Neural progenitor cell (in vitro differentiated cells): ENCODE measurements at places on chromosomes 7 and 10.

GRCh38 chr10:80492848-80493521, 38.9 kb downstream of the TSPAN14 start:
- DNase-seq: no peak

- DNase-seq: peak; percentile 60
Measured at GRCh38 chr10:30591249-30591670, 38.3 kb downstream of the LYZL2 start.

DNA sequence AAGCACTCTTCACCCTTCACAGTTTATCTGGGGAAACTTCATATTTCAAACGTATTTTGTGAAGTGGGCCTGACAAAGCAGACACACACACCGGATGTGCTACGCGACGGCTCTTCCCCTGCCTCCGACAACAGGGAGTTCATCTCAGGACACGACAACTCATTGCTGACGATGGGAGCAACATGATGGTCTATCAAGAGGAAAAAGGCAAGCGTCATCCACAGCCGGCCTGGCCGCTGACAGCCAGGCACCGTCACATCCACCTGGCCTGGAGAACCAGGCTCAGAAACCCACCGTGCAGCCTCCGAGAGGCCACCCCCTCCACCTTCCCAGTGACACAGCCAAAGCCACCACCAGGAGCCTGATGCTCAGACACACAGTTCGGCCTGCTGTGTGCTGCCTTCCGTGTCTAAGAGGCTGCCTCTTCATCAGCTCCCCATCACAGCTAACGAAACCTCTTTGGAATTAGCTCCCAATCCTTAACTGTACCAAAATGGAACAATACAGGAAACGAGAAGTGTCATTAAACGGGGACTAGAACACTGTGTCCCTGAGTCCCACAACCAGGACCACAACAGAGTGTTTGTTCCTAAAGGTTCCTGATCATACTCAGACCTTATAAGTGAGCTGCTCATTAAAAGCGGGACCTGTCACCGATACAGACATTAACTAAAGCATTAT, 76.7 kb downstream of the SFMBT2 start:
- DNase-seq: no peak

GRCh38 chr10:124654686-124655085, 89.5 kb downstream of the FAM53B start:
- no peak for DNase-seq

DNA sequence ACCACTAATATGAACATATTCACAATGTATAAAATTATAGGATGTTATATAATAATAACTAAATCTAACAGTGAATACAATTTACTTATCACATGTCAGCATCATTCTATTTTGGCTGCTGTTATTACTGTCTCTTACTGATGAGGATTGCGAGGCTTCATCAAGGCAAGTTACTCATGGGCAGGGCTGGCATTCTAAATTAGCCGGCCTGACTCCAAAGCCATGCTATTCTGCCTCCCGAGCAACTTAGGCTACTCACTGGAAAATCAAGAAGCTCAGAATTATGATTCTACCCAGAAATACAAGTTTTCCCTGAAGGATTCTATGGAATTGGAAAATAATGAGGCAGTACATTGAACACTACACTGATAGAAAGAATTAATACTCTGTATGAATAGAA, 101.7 kb downstream of the ICA1 start:
- DNase-seq: no peak

DNA sequence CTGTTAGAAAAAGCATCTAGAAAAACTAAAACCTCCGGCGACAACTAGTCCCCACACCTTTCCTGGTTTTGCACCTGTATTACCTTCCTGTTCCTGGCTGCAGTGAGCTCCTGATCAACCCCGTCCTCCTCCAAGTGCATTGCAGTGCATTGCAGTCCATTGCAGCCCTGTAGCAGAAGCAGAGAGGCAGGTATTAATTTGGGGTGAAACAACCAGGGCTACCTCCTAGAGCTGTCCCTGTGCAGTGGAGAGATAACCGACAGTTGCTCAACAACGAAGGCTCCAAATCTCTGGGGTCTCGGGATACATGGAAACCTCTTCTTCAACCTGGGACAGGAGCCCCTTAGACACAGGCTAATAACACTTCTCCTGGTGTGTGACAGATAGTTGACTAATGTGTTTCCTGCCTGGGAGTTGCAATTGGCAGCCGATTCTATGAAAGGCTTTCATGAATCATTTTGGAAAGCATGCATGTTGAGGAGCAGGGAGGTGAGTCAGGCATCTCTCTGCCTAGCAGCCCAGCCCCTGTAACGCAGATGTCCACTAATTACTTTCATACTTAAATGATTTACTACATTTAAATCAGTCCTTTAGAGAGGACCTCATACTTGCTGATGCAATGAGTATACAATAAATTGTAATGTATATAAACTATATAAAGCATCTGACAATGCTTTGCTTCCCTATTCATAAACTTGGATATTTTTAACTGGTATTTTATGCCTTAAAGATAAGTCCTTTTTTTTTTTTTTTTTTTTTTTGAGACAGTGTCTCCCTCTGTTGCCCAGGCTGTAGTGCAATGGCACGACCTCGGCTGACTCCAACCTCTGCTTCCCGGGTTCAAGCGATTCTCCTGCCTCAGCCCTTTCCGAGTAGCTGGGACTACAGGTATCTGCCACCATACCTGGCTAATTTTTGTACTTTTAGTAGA, 59.0 kb downstream of the PRR15 start:
- DNase-seq: no peak

- no peak for DNase-seq
Measured at GRCh38 chr10:63673246-63673645, 152.0 kb downstream of the REEP3 start.

DNA sequence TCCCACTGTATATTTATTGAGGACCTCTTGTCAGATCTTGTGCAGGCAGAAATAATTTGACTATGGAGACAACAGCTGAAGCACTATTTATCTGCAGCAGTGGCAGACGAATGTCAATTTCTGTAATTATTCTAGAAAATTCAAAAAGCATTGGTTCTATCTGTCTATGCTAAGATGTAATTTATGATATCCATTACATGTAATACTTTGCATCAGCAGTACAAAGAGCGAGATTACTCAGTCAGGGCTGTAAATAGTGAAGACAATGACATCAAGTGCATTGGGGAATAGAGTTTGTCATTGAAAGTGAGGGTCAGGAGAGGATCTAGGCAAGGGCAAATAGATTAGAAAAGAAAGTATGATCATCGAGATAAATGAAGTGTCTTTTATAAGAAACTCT, 508.2 kb downstream of the ZWINT start:
- DNase-seq: no peak

GRCh38 chr7:151686016-151686766, 166.5 kb upstream of the RHEB start:
- no peak for DNase-seq

DNA sequence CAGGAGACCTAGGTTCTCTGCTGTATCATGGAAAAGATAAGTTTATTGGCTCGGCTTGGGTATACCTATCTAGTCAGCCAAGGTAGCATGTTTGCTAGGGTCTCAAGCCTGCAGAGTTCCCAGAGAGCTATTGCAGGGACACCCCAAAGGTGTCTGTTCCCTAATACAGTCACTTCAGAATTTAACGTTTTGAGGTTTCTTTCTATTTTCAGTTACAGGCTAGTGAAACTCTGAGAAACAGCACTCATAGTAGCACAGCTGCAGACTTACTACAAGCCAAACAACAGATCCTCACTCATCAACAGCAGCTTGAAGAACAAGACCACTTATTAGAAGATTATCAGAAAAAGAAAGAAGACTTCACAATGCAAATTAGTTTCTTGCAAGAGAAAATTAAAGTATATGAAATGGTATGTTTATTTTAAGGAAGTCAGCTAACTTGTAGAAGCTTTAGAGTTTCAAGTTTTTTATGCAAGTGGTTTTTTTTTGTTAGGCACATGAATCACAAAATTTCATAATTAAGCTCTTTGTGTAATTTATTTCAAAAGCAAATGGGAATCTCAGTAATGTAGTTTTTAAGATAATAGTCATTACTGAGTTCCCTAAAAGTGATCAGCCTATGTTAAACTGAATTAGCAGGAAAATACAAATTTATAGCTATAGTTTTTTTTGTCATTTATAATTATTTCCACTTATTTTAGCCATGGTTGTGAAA, 54.9 kb downstream of the AKAP9 start:
- no peak for DNase-seq

DNA sequence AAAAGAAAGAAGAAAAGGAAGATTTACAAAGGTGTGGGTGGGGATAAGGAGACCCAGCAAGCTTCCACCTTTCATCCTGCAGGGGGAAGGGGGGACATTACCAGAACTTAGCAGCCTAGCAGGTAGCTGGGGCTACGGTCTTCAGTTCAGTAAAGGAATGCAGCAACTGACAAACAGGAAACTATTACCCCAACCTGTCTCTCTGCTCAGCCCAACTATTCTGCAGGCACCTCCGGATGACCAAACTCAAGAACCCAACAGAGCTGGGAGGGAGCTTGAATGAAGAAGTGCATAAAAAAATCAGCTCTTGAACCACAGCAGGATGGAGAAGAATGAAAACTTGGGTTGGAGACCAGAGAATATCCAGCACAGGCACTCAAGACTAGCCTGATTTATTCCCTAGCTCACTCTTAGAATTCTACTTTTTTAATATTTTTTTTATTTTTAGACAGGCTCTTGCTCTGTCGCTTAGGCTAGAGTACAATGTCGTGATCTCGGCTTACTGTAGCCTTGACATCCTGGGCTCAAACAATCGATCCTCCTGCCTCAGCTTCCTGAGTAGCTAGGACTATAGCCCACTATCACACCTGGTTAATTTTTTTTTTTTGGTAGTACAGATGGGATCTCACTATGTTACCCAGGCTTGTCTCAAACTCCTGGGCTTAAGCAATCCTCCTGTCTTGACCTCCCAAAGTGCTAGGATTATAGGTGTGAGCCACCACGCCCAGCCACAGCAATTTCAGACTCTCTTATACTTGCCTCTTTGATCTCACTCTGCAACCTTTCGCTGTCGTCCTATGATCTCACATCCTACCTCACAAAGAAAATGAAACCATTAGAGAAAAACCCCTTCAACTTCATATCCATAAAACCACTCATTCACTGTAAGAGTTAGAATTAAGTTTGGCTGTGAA, 18.5 kb upstream of the C10orf67 start:
- DNase-seq: no peak

DNA sequence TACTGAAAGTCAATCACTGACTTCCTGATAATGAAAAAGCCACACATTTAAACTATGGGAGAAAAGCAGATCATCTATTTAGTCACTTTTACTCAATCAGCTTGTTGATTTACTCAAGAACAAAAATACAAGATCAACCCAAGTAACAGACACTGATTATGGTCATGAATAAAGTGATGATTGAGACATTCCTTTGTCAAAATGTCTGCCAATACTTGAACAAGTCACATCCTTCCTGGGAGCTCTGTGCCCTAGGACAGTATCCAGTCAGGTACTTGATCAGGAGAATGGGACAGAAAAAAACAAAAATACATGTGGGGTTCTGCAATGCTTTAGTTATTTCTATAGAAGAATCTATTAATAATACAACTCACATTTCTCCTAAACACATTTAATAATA, 150.0 kb upstream of the NEBL start:
- DNase-seq: no peak

- DNase-seq: no peak
Measured at GRCh38 chr7:132783824-132784223, 207.6 kb upstream of the PLXNA4 start.

- peak; percentile 79 for DNase-seq
Measured at GRCh38 chr7:141076377-141076776, 2.5 kb downstream of the TMEM178B start.

- DNase-seq: no peak
Measured at GRCh38 chr7:140623980-140624379, 16.6 kb downstream of the DENND2A start.

DNA sequence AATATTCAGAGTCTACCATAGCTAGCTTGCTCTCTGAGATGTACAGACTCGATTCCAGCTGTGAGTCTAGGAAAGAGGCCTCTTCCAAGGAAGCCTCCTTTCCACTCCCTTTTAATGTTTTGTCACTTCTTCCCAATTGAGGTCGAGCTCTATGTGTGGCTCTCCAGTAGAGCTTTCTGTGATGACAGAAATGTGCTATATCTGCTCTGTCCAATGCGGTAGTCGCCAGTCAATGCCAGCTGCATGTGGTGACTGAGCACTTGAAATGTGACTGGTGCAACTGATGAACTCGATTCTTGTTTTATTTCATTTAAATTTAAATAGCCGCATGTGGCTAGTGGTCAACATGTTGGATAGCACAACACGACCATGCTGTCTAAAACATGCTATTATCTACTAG, 387.0 kb upstream of the NRP1 start:
- DNase-seq: no peak

GRCh38 chr7:74289018-74289658, at the start of gene CLIP2:
Gene CLIP2 (plus strand): TSS chr7:74289407. CDS start chr7:74317547, 28,140 bp downstream.
- peak; percentile 95 for DNase-seq

DNA sequence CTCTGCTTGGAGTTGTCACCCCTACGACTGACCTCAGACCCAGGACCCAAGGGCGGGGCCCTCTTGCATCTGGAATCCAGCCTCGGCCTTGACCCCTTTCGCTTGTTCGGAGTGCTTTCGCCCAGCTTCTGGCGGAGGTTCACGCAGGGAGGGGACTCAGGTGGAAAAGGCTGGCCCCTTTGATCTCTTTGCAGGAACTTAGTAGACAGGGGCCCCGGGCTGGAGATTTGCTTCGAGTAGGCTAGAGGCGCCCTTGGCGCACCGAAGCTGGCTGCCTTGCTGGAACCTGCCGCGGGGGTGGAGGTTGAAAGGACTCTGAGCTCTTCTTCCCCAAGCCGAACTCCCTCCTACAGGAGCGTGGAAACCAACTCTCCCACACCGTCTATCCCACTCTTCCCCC, 255.1 kb downstream of the OTUD1 start:
- peak; percentile 48 for DNase-seq

GRCh38 chr7:25716421-25716820, 435.6 kb upstream of the NFE2L3 start:
- no peak for DNase-seq

GRCh38 chr7:95421847-95422444, 12.9 kb downstream of the PON2 start:
- DNase-seq: no peak

GRCh38 chr7:119197172-119197876, 972.8 kb downstream of the ANKRD7 start:
- DNase-seq: no peak
